ENCODE measurements at places on chromosomes 6 and 20.

- DNase-seq = no peak
Measured at GRCh38 chr20:20869161-20869775, 156.8 kb upstream of the RALGAPA2 start.

DNA sequence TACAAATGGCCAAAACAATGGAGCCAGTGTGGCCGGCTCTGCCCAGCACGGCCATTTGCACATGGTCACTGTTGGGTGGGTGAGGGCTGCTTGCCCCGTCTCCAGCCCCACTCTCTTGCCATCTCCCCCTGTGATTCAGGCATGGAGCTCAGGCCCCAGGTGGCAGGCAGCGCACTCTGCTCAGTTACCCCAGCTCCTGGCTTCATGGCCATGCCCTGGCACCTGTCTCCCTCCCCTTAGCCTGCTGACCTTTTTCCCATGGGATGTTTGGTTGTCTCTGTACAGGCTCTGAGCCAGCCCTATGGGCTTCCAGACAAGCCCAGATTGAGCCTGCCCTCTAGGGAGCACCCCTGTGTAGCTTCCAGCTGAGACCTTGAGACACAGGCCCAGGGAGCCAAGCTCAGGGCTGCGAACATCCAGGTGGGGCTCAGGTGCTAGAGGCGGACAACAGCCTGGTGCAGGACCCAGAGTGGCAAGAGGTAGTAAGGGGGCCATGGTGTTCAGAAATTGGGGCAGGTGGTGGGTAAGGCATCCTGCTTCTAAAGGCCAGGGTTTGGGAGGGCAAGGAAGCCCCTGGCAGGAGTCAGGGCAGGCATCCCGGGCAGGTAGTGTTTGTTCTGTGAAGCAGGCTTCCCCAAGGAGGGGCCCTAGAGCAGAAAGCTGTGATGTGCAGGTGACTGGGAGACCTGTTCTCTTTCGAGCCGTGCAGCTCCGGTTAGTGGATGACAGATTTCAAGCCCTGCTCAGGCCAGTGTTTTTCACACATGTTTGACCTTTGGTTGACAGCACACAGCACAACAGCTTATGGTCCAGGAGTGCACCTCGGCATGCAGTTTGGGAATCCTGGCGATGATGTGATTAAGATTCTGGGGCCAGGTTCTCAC lies 17.7 kb downstream of the SYNJ2 start:
- no peak for DNase-seq

DNA sequence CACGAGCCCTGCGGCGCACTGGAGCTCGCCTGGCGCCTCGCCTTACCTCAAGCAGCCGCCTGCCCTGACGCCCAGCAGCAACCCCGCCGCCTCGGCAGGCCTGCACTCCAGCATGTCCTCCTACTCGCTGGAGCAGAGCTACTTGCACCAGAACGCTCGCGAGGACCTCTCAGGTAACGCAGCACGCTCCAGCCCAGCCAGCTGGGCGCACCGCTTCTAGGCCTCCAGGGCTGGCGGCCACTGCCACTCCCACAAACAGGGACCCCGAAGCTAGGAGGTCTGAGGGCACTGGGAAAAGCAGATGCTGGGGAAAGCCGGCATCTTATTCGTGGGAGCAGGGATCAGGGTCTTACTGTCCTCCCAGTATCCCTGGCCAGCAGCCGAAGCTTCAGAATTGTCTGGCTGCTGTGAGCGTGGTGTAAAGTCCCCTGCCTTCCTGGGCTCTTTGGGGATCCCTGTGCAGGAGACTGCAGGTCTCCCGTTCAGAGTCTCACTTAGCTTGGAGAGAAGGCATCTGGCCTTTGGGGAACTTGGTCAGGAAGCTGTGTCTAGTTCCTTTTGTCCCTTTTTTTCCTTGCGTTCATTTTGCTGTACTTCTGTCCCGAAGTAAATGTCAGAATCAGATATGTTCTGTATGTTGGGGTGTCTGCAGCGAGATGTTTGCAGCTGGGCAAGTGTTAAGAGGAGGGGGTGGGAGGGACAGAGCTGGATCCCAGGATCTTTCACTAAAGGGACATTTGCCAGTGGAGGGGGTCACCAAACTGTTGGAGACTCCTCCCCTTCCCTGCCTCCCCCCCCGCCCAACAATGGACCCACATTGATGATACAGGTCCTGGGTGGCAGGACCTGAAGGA lies 1.8 kb downstream of the FOXF2 start:
- no peak for DNase-seq

GRCh38 chr6:43123461-43124314 lies 47.4 kb upstream of the SRF start:
- DNase-seq = no peak

DNA sequence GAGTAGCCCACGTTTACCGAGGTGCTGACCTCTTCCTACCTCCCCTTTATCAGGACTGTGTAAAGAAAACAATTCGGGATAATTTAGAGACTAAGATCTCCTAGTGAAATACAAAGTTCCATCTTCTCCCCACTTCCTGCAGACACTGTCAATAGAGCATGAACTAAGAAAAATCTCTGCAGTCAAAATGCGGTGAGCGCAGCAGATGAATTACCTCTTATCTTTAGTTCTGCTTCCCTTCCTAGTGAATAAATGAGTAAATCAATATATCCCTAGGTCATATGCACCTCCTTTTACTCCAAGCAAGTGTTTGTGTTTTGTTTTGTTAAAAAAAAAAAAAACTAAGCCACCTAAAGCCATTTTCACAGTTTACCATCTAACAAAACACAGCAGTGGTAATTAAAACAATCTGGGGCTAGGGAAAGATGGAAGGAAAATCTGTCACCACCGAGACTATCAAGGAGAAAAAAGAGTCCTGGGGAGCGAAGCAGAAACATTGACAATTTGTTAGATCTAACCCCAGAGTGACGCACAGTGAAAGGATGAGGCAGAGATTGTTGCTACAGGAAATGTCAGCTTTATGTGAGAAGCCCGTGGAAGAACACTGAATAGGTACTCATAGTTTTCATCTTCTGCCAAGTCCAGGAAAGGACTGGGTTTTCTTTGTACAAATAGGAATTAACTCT lies 159.4 kb upstream of the SPTLC3 start:
- no peak for DNase-seq

GRCh38 chr6:2748183-2748582 lies 2.5 kb downstream of the MYLK4 start:
- DNase-seq = no peak

DNA sequence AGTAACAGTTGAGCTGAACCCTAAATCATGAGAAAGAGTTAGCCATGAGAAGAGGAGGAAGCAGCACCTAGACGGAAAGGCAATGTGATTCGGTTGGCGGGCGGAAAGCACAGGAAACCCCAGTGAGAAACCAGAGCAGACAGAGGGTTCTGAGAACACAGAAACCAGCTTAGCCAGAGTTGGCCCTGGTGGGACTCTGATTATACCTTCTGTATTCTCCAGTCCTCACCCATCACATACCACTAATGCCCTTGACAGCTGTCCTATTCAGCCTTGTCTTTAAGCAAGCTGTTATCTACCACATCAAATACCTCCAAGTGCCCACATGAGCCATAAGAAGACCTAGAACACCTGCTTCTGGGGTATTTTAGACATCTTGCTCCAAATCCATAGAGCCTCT lies 58.9 kb upstream of the LRRC1 start:
- DNase-seq = no peak

DNA sequence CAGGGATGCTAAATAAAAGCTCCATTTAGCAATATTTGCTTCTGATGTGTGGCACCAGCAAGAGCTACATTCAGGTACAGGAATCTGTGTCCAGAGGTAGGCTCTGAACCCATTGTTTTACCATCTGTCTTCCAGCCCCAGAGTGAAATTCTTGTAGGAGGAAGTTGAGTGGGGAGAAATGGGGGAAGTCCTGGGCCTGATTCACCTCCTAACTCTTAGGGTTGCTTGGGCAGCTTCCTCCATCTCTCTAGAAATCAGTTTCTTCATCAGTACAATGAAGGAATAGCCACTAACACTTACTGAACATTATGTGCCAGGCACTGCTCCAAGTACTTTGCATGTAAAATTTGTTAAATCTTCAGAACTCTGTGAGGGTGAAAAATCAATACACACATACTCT lies 35.1 kb upstream of the TSPYL1 start:
- no peak for DNase-seq

- no peak for DNase-seq
Measured at GRCh38 chr20:58271606-58272351, 37.7 kb upstream of the RAB22A start.

GRCh38 chr6:149905371-149905910 lies 7.5 kb upstream of the RAET1E start:
- DNase-seq = no peak

- no peak for DNase-seq
Measured at GRCh38 chr6:3311826-3312225, 53.1 kb downstream of the PSMG4 start.

DNA sequence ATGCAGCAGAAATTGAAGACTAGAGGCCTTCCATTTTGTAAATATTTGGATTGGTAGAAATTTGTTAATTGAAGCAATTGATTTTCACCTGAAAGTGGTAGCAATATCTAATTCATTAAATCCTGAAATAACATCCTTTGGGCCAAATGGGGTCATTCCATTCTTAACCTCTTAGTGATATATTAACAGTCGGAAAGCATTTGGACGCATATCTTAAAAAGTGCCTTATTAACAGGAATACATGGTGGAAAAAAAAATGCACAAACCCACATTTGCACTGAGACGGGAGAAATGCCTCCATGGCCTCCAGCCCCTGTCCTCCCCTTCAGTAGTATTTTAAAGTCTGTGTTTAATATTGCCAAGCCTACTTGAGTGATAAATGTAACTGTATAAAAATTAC lies 205.5 kb downstream of the TFAP2B start:
- no peak for DNase-seq

DNA sequence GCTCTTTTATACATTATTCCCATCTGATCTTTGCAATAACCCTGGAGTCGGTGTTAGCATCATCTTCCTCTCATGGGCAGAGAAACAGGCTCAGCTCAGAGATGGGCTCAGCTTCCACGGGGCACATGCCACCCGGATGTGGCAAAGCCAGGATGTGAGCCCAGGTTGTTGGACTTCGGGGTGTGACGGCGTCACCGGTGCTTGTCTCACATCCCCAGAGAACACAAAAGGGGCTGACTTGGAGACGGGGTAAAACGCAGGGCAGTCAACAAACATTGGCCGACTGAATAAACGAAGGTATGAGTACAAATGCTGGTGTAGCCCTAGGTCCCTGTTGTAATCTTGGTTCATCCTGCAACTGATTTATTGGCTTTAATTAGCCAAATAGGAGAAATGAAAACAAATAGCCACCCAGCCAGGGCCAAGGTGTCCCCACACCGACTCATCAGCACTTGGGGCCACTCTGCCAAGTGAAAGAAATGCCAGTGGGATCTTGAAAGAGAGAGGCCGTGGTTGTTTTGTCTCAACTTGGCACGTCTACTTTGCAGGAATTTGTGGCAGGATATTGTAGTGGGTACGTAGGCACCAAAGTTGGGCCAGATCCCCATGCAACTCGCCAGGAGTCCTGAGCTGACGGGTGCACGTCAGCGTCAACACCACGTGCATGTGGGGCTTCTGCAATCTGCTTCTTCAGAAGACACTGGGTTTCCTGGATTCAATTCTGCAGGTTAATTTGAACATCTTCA lies 42.8 kb downstream of the APCDD1L start:
- no peak for DNase-seq

- no peak for DNase-seq
Measured at GRCh38 chr6:125008957-125009356, 46.7 kb downstream of the RNF217 start.

DNA sequence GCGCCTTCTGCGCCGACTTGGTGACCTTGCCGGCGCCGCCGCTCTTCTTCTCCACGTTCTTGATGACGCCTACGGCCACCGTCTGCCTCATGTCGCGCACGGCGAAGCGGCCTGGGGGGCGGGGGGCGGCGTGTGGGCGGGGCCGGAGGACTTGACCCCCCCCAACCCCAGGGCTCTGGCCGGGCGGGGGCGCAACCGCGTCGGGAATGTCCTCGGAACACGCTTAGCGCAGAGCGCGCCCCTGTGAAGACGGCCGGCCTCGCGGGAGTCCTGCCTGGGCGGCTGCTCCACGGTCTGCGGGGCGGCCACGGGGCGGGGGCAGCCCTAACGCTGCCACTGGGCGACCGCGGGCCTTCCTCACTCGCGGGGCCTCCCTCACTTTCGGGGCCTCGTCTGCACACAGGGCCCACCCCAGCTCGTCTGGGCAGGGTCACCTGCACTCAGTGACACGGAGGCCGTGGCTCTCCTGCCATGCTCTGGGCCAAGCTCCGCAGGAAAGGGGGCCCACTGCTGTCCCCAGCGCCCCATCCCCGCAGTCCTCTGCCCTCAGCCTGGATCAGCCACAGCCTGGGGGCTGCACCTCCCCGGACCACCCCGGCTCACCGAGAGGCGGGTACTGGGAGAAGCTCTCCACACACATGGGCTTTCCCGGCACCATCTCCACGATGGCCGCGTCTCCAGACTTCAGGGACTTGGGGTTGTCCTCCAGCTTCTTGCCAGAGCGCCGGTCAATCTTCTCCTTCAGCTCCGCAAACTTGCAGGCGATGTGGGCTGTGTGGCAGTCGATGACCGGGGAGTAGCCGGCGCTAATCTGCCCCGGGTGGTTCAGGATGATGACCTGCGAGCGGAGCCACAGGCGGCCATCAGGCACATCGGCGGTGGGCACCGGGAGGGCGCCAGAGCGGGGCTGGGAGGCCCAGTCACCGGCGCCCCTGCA lies 10.3 kb downstream of the EEF1A2 start:
- DNase-seq = no peak

DNA sequence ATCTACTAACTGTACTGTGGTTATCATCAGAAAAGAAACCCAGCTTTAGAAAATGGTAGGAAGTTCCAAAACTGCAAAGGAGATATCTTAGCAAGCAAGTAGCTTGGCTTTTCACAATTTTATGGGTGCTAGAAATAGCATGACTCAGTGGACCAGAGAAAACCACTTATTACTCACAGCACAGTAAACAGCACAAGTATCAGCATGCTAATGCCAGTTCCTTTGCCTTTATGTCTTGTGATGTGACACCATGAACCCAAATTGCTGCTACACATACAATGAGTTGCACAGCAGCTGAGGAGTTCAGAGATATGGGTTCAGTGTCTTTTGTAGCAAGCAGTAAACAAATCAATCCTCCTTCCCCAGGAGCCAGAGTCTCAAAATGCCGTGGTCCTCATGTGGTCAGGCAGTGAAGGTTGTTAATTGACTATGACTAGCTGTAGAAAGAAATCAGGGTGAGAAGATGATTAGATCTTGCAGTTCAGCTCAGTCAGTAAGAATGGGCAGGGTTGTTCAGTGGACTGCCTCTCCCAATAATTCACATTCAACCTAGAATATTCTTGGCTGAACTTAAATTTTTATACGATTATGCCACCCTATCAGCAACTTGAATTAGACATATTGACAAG lies 73.3 kb downstream of the OPRM1 start:
- no peak for DNase-seq

- DNase-seq = no peak
Measured at GRCh38 chr6:147081076-147081609, 123.1 kb upstream of the STXBP5 start.

- DNase-seq = no peak
Measured at GRCh38 chr6:148649454-148649963, 97.3 kb upstream of the UST start.

Data from activated T-cell treated with anti-CD3 and anti-CD28 coated beads for 4 hours (primary cell).